Stimulated activated CD4-positive, alpha-beta T cell treated with anti-CD3 and anti-CD28 coated beads, Interleukin-1b, Interleukin-23, amount 100 ng/mL, for 1 hour (primary cell): ENCODE measurements at places on chromosomes 16 and 17.

DNA sequence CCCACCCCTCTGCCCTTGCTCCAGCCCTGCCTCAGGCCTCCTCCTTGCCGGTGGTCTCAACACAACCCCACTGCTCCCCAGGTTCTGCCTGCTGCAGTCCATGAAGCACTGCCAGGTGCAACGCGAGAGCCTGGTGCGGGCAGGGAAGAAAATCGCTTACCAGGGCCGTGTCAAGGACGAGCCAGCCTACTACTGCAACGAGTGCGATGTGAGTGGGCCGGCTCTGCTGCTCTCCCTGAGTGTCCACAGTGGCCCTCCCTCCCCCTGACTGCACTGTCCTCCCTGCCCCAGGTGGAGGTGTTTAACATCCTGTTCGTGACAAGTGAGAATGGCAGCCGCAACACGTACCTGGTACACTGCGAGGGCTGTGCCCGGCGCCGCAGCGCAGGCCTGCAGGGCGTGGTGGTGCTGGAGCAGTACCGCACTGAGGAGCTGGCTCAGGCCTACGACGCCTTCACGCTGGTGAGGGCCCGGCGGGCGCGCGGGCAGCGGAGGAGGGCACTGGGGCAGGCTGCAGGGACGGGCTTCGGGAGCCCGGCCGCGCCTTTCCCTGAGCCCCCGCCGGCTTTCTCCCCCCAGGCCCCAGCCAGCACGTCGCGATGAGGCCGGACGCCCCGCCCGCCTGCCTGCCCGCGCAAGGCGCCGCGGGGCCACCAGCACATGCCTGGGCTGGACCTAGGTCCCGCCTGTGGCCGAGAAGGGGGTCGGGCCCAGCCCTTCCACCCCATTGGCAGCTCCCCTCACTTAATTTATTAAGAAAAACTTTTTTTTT is 1.8 kb upstream of the TMEM88 start:
- DNase-seq: no peak

DNA sequence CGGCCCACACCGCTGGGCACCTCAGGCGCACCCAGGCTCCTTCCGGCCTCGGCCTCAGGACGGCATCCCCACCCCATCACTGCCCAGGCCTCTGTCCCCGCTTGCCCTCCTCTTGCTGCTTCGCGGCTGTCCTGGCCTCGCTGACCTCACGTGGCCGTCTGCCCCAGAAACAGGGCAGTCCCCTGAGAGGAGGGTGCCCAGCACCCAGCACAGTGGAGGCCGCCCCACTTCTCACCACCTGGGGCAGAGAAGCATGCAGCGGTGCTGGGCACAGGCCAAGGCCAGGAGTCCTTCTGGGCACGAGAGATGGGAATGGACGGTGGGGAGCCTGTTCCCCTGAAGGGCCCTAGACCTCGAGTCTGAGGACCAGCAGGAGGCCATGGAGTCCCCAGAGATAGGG is 8.9 kb downstream of the HAGH start:
- DNase-seq: no peak

DNA sequence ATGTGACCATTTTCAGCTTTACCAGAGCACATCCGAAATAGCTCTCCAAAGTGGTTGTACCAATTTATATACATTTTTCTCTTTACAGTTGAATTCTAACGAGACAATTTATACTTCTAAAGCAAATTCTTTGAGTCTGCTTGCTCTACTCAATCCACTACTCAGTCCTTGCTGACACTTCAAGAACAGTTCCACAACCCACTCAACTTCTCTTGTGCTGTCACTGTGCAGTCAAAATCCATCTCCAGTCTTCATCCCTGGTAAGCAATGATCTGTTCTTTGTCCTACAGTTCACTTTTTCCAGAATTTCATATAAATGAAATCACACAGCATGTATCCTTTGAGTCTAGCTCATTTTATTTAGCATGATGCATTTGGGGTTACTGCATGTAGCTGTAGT is 30.6 kb downstream of the NETO2 start:
- no peak for DNase-seq

DNA sequence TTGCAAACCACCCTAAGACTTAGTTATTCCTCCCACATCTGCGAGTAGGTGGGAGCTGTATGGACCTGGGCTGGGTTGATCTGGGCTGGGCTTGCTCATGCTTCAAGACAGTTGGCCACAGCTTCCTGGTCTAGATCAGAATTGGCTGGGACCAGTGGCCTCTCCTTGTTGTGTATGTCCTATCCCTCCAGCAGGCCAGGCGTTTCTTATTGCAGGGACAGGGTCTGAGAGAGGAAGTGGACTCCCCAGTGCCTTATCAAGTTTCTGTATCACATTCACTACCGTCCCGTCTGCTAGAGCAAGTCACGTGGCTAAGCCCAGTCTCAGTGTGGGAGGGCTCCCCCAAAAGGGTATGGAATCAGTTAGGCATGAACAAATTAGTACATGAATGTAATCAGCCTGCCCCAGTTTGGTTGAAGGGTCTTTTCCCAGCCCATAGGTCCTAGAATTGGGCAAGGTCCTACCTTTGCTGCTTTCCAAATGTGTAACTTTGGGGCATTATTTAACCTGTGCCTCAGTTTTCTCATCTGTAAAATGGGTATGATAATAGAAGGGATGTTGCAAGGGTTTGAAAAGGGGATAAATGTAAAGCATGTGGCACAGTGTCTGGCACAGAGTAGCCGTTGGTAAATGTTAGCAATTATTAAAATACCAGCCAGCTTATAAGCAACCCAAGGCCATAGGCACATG is 36.0 kb downstream of the NKD1 start:
- no peak for DNase-seq

DNA sequence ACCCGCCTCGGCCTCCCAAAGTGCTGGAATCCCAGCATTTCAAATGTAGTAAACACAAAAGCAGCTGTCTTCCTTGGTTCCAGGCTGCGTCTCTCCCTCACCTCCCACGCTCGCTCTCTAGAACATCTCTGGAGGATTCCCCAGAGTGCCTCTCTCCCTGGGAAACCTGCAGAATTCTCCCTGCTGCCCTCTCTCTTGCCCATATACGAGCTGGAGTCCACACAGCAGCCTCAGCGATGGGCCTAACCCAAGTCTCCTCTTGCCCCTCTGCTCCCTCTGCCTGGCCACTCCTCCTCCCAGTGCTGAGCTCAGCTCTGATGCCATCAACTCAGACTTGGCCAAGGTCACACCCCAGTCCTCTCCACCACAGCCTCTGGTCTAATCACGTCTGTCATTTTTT is 10.6 kb downstream of the GPRC5B start:
- DNase-seq: no peak

GRCh38 chr17:42025936-42026335 is 6.0 kb downstream of the NKIRAS2 start:
- DNase-seq: no peak
